ENCODE measurements at places on chromosomes 7 and 10.

- no peak for DNase-seq
Observed at GRCh38 chr10:116716381-116716780, 26.0 kb downstream of the HSPA12A start.

DNA sequence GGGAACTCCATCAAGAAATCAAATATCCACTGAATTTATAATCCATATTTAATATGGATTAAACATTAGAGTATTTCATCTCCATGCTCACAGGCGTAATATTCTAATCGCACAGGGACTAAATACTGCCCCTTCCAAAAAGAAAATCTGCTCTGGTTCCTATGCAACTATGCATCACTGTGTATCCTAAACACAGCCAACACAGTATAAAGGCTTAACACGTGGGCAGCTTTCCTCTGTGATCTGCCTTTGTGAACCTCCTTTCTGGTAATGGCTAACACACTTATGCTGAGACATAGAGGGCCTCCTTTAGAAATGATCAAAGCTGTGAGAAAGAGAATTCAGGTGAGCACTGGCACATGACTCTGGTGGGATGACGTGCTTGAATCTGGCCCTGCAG is 110.2 kb downstream of the RAB11FIP2 start:
- peak; percentile 71 for DNase-seq

DNA sequence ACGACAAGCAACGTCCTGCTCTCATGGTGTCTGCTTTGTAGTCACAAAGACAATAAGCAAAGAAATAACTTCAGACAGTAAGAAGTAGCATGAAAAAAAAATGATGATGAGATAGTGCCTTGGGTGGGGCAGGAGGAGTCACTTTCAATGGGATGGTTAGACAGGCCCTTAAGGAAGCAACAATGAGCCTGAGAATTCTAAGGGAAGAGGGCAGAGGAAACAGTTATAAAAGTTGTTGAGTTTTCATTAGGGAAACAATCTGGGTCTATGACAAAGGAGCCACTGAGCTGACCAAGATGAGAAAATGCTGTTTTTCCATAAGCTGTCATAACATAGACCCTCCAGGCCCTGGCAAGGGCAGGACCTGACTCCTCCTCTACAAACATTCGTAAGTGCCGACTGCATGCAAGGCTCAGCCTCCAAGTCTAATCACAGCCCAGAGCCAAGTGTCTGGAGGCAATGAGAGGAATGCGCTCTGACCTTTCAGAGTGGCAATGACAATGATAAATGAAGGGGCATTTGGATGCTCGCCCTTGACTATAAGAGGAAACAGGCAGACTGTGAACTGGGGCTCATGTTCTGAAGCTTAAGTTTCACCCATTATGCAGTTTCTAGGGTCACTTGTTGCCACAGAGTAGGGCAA is 43.7 kb downstream of the PPP1R3C start:
- DNase-seq = no peak

- DNase-seq = no peak
Observed at GRCh38 chr10:33684211-33684611, 349.7 kb upstream of the NRP1 start.

- DNase-seq = no peak
Observed at GRCh38 chr7:149828357-149829309, 9.5 kb upstream of the ZNF862 start.

GRCh38 chr7:332020-332517 is 42.1 kb downstream of the FOXL3 start:
- DNase-seq = no peak

DNA sequence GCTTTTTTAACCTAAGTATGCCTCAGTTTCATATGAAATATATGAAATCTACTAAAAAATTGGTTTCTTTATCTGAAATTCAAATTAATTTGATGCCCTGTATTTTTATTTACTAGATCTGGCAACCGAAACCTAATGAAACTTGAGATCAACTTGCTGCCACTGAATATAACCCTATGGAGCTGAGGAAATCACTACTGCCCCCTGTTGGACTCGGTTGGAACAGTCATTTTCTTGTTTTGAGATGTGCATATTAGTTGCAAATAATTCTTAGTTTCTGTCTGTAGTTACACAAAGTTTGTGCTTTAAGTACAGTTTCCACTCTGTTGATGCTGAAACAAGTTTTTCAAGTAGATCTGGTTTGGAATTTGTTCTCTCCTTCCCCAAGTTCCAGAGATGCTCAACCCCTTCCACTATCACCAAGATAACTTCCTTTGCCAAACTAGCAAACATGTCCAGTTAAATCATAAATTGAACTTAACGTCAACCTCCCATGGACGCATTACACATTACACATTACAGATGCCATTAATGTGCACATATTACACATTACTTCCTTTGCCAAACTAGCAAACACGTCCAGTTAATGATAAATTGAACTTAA is 22.2 kb upstream of the EXOC4 start:
- DNase-seq = no peak

- DNase-seq = no peak
Observed at GRCh38 chr7:26365901-26366275, 74.2 kb downstream of the SNX10 start.

GRCh38 chr10:52954407-52954806 is 181.8 kb upstream of the MBL2 start:
- no peak for DNase-seq

GRCh38 chr10:83862723-83863122 is 276.6 kb upstream of the GHITM start:
- no peak for DNase-seq

GRCh38 chr7:22849662-22850061 is 27.0 kb upstream of the TOMM7 start:
- no peak for DNase-seq

DNA sequence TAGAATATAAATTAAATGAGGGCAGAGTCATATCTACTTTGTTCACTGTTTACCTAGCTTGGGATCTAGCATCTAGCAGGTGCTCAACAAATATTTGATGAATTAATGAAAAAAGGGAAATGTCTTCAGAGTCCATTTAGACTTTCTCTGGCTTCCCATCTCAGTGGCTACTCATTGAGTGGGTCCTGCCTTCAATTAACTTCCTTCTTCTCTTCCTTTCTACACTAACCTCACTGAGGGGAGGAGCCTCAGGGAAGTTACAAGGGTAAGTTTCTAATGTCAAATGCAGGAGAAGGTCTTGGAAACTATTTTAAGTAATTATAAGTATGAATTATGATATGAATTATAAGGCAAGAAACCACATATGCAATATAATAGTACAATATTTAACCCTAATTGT is 28.2 kb upstream of the MPP7 start:
- DNase-seq = no peak

DNA sequence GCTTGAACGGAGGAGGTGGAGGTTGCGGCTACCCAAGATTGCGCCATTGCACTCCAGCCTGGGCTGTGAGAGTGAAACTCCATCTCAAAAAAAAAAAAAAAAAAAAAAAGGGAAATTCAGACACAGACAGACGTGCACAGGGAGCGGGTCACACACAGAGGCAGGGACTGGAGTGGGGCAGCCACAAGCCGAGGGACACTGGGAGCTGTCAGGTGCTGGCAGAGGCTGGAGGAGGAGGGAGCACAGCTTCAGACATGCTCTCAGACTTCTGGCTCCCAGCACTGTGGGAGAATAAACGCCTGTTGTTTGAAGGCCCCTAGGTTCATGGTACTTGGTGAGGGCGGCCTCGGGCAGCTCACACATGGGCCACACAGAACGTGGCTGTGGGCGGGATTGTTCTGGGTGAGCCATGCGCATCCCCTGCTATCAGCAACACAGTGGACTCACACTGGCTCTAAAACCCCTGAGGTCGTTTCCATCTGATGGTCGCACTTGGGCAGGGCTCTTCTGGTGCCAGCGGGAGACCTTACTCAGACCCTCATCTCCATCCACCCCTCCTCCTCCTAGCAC is 375.9 kb downstream of the DNAJB6 start:
- no peak for DNase-seq

DNA sequence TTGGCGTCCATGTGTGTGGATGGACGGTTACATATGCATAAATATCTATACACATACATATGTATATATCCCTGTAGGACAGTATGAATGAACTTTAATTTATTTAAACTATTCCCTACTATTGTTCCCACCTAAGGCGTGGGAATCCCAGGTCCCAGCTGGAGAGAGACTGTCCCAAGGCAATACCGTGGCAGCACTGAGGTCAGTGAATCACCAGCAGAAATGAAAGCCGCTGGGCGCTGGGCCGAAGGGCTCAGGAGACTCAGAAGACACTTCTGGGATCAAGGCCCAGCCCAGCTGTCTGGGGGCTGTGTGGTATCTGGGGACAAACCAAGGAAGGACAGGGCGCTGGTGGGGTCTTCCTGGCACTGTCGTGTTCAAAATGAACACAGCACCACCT is 49.6 kb upstream of the MYL10 start:
- no peak for DNase-seq

DNA sequence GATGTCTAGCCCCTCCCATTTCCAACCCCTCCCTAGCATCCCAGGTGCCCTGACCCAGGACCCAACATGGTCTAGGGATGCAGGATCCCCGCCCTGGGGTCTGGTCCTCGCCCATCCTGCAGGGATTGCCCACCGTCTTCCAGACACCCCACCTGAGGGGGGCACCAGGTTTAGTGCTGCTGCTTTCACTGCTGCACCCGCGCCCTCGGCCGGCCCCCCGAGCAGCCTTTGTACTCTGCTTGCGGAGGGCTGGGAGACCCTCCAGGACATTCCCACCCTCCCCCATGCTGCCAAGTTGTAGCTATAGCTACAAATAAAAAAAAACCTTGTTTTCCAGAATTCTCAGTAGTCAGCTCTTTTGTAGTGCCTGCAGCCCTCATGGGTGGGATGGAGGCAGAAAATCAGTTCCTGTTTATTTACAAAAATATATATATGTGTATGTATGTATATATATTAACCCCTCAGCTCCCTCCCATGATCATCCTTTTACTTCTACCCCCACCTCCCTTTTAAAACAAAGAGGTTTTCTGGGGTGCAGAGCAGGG is 9.7 kb downstream of the ZYX start:
- no peak for DNase-seq

DNA sequence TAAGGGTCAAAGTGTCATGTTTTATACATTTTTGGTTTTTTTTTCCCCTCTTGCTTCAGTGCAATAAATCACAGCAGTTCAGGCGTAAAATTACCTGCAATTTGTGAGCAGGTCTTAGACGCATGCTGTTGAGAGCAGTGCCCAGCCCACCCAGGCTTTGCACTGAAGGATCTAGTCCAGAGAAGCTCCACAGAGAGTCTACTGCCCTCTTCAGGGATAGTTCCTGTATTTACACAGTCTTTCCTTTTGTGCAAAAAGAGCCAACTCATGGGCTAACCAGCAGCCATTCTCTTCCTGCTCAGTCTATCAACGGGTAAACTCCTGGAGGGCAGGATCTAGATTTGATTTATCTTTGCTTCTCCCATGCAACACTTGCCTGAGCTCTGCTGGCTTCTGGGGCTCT is 82.2 kb upstream of the NAMPT start:
- DNase-seq = no peak

- no peak for DNase-seq
Observed at GRCh38 chr10:44339218-44339617, 45.7 kb downstream of the CXCL12 start.

DNA sequence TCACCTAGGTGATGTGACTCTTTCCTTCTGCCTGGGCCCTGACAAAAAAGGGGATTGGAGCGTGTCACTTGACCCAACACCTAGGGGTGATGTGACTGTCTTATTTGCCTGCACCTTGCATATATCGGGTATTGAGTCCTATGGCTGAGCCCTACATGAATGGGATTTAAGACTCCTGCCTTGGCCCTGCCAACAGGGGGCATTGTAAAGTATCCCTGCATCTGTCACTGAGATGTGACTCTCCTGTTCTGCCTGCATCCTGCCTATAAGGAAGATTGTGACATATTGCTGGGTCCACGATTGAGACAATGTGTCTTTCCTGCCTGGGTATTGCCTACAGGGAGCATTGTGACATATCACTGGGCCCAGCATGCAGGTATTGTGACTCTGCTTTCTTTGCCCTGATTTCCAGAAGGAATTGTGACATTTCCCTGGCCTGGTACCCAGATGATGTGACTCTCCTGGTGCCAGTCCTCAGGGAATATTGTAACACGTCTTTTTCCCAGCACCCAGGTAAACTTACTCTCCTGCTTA is 14.2 kb upstream of the ZNF107 start:
- no peak for DNase-seq

- no peak for DNase-seq
Observed at GRCh38 chr10:61978965-61979364, 77.5 kb downstream of the ARID5B start.

DNA sequence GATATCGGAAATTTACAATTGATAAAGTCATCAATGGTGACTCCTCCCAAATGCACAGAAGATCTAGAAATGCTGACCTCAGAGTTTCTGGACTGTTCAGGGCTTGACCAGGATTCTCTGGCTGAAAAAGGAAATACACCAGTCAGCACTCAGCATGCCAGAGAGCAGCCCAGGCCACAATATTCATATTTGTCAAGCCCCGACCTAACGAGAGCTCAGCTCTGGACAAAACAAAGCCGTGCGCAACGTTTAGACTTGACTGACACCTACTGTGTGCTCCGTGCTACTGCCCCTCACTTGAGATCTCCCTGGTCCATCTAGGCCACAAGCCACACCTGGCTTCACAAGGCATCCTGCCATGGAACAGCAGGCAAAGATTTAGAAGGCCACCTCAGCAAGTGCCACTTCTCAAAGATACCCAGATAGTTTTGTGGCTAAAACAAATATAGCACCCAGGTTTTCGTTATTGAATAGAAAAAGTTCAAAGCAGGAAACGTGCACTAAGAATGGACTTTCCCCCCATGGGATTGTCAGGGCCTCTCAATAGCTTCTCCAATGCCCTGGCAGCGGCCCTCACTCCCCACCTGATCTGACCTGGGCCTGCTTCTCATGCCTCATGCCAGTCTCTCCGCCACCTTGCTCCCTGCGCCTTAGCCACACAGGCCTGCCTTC is 218.3 kb downstream of the FAM107B start:
- DNase-seq = no peak

DNA sequence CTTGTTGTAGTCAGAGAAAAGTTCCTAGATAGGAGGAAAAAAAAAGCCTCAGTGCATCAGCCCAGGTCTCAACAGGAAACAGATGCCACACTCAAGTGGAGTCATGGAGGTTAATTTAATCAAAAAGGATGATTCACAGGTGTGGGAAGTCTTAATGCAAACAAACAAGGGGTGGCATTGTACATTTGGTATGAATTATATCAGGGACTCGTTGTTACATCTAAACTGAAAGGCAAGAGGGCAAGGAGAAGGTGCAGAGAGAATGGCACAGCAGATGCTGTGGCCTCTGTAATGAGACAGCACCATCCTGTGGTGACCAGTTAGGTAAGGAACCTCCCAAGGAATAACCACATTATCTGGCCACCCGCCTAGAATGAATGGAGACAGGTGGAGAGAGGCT is 133.7 kb downstream of the PTPRZ1 start:
- no peak for DNase-seq

GRCh38 chr10:75038335-75038734 is 73.1 kb upstream of the SAMD8 start:
- no peak for DNase-seq

- no peak for DNase-seq
Observed at GRCh38 chr7:128000854-128001265, 30.4 kb downstream of the LRRC4 start.

GRCh38 chr7:1681581-1681980 is 11.5 kb downstream of the ELFN1 start:
- DNase-seq = no peak
